ENCODE measurements at places on chromosomes 1 and 21. TPM values are rescaled to one million over a fixed set of nuclear protein-coding genes. Genes with fewer than 3 reads are reported as not detected.

NPHS2 gene
- not detected for total RNA-seq

SPATA45 gene
- total RNA-seq: not detected

KCNE1 gene
- 3.8 TPM for total RNA-seq

B3GALT2 gene
- total RNA-seq: 51.7 TPM

TP53BP2 gene
- total RNA-seq: 29.3 TPM

NTMT2 gene
- total RNA-seq: 1.9 TPM

CACNA1S gene
- not detected for total RNA-seq
